NCI-H774 (cell line): ENCODE measurements at places on chromosomes 11 and 22.

- DNase-seq, result no peak
Measured at GRCh38 chr11:11558396-11558795, 63.4 kb downstream of the GALNT18 start.

DNA sequence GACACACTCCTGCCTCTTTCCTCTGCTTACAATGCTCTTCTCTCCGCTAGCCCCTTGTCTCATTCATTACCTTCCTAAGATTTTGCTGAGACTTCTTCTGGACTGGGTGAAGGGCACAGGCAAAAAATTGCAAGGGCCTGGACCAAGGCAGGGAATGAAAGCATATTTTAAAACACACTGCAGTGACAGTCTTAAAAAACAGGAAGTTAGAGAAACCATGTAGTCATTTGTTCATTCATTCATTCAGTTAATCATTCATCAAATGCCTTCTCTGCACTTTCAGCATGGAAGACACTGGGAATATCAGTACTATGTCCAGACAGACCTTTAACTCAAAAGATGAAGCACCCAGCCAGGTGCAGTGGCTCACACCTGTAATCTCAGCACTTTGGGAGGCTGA, 44.9 kb upstream of the SWAP70 start:
- no peak for DNase-seq

DNA sequence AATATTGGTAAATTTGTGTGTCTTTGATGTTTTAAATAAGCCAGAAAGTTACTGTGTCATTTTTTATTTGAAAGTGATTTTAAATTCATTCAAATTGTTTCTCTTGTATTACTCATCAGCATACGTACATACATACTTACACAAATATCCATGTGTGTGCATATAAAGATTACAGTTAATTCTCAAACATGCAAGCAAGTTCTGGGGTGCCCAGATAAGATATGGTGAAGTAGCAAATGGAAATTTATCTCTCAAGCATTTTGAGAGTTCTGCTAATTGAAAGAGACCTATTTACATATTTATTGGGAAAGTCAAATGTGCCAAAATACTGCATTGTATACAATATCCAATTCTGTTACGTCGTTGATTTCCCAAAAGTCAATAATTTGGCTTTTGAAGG, 1024.0 kb upstream of the CNTN5 start:
- DNase-seq, result no peak

DNA sequence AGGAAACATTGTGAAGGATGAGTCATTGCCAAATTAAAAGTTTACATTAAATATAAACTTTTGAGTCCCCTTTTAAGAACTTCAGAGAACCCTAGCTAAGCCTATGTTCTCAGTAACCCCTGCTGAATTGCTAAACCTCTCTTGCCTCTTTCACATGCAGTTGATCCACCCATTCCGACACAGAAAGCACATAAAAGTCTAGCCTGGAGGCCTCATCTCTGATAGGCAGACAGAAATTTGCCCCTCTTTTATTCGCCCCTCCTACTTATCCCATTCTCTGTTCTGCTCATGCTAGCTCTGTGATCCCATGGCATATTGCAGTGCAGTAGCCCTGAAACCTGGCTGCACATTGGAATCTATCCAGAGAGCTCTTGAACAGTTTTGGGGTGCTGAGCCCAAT, 58.2 kb upstream of the PDE3B start:
- no peak for DNase-seq

DNA sequence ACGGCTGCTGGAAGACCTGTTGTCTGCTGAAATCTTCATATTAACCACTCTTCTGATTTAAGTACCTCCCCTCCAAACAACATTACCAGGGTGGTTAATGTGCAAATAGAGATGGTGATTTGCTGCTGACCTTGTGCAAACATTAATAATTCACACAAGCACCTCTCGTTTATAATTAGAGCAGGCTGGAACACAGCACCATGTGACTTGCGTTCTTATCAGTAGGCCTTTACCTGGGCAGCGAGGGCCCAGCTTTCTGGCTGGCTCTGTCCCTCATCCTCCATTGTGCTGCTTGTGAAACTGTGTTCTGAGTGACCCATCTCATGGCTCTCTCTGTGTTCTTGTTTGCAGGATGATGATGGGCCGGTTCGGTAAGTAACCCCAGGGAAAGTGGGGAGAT, 41.0 kb upstream of the PARVG start:
- peak; percentile 58 for DNase-seq

- DNase-seq, result no peak
Measured at GRCh38 chr11:105986554-105986953, 35.5 kb downstream of the MSANTD4 start.

DNA sequence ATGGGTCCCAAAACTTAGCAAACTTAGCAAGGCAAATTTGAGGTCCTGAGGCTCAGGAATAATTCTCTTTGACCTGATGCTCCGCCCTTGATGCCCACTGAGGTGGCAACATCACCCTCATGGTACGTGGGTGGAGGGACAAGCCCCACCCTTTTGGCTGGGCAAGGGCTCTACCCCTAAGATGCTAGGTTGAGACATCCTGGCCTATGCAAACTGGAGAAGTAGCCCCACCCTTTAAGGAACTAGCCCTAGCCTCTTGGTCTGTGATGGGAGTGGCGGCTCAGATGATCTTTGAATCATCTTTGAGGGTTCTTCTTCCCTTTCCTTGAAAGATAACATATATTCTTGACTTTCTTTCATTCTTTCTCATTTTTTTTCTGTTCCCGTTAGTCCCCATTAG, 32.9 kb downstream of the CABIN1 start:
- DNase-seq, result no peak

DNA sequence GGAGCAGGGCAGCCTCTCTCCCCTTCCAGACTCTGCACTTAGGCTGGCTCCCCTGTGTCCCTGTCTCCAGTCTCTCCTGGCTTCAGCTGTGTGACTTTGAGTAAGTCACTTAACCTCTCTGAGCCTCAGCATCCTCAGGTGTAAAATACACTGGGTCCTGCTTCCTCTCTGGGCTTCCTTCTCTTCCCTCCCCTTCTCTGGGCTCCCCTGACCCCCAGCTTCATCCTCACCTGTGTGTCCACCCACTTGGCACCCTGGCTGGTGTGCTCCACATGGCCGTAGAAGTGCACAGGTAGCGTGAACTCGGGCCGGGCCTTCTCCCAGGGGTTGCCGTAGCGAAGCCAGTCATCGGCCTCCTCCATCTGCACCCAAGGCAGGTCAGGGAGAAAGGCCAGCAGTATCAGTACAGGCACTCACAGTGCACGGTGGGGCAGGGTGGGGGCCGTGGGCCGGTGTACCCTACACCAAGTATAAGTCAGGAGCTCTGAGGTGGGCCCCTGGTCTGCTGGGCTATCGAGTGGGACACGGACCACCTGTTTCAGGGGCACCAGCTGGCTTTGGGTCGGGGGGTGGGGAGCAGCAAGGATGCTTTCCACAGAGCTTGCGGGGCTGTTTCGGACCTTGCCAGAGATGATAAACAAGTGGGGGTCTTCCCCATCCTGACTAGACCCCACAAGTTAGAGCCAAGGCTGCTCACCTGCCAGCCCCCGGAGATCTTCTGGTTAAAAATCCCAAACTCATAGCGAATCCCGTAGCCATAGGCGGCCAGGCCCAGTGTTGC, 2.0 kb downstream of the PYGM start:
- DNase-seq, result no peak
